ENCODE measurements at places on chromosomes 1 and 21.

GRCh38 chr1:222229672-222230312 lies 318.1 kb downstream of the HHIPL2 start:
- DNase-seq = no peak

GRCh38 chr1:23865543-23865930 lies 2.6 kb downstream of the FUCA1 start:
- no peak for DNase-seq

DNA sequence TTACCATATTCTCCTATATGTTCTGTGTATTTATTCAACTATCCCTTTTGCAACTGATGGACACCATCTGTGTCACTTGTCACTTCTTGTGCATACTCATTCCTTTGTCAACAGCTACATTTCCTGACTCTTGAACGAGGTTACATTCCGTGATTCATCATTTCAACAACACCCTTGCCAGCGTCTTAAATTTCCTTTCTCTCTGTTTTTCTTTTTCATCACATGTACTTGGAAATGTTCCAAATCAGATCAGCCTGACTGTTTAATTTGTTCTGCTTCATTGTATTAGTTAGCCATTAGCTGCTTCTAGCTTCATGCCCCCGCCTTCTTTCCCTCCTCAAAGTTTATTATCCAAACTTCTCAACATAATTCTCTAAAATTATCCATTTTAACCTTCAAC lies 173.0 kb downstream of the ADGRL4 start:
- no peak for DNase-seq

GRCh38 chr1:17045150-17045549 lies 8.7 kb downstream of the SDHB start:
- no peak for DNase-seq

DNA sequence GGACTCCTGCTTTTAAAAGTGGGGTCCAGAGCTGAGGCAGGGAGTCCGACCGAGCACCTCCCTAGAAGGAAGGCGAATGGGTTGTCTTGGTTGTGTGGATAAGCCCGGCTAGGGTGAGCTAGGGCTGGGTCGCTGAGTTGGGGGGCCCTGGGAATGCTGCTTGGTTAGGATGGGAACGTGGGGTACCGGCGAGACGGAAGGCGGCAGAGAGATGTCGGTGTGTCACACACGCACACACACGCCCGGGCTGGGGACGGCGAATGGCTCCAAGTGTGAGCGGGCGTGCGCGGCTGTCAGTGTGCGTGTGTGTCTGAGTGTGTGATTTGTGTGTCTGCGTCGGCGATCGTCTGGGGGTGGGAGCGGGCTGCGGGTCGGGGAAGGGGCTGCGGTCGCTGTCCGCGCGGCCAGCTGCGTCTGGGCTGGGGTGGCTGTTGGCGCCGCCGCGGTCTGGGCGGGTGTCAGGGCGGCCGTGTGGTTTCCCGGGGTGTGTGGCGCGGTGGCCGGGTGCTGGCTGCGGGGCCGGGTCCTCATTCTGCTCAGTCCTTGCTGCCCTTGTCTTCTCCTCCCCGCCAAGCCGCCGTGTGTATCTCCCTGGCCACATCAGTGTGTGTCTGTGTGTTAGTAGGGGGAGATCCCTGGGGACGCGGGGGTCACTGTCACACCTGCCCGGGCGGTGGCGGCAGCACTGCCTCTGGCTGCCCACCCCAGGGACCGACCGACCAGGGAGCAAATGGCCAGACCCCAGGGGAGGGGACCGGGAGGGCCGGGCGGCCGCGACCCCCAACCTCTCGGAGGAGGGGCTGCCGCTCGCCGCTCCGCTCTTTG lies 1.1 kb downstream of the EFNA3 start:
- DNase-seq = no peak
